ENCODE measurements at places on chromosomes 7 and 10.

GRCh38 chr7:100247152-100247757, 27.5 kb downstream of the PVRIG start:
- no peak for DNase-seq

GRCh38 chr7:28573059-28573553, 160.8 kb downstream of the CREB5 start:
- no peak for DNase-seq

DNA sequence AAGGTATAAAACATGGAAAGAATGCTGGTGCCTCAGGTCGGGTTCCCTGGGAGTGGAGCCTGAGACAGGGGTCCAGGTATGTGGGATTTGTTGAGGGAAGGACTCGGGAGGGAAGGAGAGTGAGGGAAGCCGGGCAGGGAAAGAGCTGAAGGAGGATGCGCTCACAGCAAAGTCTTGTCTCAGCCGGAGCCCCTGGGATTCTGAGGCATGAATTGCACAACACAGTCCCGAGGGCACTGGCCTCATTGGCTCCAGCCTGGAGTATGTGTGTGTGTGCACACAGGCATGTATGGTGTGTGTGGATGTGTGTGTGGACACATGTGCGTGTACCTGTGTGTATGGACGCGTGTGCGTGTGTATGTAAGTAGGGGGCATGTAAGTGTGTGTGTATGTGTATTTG, 87.4 kb downstream of the WDFY4 start:
- no peak for DNase-seq

GRCh38 chr10:59607970-59608369, 101.7 kb downstream of the SLC16A9 start:
- DNase-seq, result no peak

- DNase-seq, result no peak
Observed at GRCh38 chr7:111853201-111853990, 291.1 kb upstream of the IMMP2L start.

DNA sequence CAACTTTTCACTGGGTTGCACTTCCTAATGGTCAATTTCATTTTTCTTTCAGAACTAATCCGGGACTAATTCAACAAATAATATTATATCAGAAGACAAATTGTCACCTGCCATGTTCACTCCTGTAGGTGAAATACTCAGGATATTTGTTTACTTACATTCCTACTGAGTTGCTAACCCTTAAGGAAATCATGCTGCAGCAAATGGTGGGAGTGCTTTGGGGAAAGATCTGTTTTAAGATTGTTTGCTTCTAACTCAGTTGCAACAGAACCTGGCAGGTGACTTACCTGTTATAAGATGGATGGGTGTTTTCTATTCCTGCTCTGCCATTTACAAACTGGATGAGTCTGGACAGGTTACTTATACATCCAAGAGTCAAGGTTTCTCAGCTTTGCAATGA, 81.8 kb downstream of the ZNF248 start:
- DNase-seq, result no peak

GRCh38 chr7:94687810-94688209, 31.9 kb upstream of the SGCE start:
- no peak for DNase-seq

DNA sequence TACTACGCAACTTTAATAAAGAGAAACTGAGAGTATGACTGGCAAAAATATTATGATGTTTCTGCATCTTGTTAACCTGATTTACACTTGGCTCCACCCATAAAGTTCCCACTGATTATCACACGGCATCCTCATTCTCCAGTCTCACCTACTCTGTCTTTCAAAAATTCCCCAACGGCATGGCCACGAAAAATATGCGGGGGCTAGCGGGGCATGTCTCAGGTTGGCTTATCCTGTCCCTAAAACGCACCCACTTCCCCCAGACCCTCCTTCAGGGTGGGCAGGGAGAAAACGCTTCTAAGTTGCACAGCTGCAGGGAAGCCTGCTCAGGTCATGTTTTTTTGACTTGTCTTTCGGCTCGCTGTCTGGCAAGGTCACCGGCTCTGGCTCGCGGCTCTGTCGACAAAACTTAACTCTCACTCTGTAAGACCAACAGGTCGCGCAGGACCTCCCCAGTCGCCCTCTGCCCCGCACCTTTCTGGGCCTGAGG, 3.8 kb downstream of the CDK6 start:
- no peak for DNase-seq

DNA sequence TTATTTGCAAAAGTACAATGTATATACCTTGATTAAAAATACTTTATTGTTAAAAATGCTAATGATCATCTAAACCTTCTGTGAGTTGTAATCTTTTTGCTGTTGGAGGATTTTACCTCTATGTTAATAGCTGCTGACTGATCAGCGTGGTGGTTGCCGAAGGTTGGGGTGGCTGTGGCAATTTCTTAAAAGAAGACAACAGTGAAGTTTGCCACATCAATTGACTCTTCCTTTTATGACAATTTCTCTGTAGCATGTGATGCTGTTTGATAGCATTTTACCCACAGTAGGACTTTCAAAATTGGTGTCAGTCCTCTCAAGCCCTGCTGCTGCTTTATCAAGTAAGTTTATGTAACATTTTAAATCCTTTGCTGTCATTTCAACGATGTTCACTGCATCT, 16.9 kb upstream of the ENTPD1 start:
- no peak for DNase-seq

DNA sequence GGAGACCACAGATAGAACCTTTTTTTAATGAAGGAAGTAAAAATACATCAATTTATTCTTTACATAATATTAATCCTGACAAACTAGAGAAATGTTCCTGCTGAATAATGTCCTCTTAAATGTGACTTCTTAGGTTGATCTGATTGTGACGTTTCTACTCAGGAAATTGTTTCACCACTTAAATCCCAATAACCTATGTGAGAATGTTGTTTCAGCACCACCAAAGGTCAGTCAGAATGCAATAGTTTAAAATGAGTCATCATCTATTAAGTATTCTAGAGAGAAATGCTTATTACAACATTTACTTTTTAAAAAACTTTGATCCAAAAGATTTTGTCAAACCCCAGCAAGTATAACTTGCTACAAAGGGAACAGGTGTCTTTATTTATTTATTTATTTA, 155.4 kb upstream of the CACNA2D1 start:
- DNase-seq, result no peak

DNA sequence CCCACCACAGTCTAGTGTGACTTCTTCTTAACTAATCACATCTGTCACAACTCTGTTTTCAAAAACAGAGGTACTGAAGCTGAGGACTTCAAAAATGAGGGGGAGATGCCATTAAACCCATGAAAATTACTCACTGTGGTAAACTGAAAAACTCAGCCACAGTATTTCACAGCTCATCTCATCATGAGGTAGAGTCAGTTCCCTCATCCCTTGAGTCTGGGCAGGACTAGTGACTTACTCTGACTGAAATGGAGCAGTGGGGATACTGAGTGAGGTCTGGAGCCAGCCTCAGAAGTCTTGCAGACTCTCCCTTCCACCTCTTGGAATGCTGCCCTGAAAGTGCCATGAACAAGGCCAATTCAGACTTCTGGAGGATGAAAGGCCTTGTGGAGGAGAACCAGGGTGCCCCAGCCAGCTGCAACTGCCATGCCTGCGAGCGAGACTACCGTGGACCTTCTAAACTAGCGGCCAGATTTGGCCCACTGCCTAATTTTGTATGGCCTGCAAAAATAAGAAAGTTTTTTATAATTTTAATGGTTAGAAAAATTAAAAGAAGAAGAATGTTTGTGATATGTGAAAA, 24.7 kb upstream of the ANKRD1 start:
- no peak for DNase-seq

DNA sequence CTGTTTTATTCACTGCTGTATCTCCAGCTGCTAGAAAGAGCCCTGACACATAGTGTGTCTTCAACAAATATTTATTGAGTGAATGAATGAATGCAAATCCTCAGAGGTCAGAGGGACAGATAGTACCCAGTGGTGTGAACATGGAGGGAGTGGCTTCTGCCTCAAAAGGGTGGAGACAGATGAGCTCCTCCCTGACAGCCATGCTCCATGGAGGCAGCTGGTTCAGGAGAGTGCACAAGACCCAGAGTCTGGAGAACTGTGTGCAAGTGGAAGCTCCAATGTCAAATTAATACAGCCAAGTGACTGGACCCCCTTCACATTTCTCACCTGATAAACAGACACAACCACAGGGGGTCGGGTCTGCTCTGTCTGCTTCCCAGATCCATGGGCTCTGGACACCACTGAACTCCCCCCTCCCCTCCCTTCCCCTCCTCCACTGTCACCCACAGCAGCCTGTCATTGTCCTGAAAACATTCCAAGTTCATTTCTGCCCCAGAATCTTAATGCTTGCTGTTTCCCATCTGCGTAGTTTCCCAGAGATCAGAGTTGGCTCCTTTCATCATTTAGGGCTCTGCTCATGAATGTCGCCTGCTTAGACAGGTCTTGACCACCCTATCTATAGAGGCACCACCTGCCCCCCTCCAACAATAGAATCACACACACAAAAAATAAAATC, 312.9 kb upstream of the PODXL start:
- no peak for DNase-seq

- no peak for DNase-seq
Observed at GRCh38 chr7:57417736-57418135, 32.2 kb upstream of the ZNF716 start.

GRCh38 chr10:102384053-102384452, 11.5 kb upstream of the NFKB2 start:
- no peak for DNase-seq

DNA sequence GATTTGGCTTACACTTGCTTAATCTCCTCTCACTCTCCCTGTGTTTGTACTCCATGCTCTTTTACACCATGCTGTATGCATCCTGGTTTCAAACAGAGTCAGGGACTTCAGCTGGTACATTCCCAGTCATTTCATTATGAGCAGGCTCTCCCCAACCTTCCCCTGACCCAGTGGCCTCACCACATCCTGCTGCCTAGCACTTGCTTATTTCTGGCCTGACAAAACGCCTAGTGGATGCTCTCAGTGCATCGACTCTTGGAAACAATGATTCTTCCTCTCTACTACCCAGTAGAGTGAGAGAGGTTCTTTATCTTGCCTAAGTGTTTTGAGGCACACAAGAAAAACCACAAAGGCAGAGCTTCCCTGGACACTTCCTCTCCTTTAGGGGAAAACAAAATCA, 63.4 kb downstream of the CAV1 start:
- DNase-seq, result no peak

GRCh38 chr7:126605553-126605952, 647.2 kb downstream of the GRM8 start:
- no peak for DNase-seq

DNA sequence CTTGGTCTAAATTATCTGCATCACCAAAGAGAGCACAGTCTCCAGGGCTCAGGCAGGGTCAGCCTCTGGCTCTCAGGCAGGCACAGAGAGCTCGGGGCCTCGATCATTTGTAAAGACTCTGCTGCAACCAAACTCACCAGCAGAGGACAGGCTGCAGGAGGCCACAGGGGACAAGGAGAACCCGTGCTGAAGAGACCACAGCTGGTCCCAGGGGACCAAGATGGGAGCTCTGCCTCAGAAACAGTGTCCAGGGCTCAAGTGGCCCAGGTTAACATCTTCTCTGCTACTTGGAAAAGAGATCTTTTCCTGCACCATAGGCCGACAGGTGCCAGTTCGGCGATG, 543.2 kb downstream of the PTPRN2 start:
- DNase-seq, result no peak

All from T-helper 1 cell (primary cell).